ENCODE measurements at places on chromosomes 13 and 19. TPM values are rescaled to one million over a fixed set of nuclear protein-coding genes. Genes with fewer than 3 reads are reported as not detected.

- DNase-seq = no peak
These were observed 1806.1 kb upstream of the MIR17HG start for GRCh38 chr13:89541091-89542030.

DNA sequence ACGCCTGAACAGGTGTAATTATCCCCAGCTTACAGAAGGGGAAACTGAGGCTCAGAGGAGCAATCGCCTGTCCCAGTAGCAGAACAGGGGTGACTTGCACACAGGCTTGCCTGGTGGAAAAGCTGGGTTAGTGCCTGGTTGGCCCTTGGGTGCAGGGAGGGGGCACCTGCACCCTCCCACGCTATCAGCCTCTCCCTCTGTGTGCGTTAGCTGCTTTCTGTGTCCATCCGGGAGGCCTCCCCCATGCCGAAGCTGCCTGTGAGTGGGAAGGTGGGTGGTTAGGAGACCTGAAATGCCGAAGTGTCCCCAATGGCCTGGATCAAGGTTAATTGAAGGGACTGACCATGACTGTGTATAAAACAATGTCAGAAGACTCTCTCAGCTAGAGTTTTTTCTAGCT, 295.0 kb downstream of the ZNF536 start:
- DNase-seq = no peak

DNA sequence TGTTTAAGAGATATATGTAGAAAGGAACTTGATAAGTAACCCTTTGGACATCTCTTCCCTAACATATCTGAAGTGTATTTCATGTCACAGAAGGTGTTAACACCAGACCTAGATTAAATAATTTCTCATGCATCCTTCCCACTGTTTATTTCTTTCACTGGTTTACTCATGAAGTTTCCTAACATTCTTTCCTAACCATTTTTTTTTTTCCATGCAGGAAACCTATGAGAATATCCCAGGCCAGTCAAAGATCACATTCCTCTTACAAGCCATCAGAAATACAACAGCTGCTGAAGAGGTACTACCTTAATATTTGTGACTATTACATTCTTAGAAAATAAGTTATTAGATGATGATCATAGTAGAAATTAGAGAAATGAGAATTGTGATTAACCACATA, 28.8 kb downstream of the IPO5 start:
- DNase-seq = peak; percentile 60

GRCh38 chr19:14056069-14056666, 5.7 kb downstream of the PALM3 start:
- no peak for DNase-seq

GRCh38 chr13:27018344-27018861, 153.2 kb downstream of the USP12 start:
- peak; percentile 93 for DNase-seq

DNA sequence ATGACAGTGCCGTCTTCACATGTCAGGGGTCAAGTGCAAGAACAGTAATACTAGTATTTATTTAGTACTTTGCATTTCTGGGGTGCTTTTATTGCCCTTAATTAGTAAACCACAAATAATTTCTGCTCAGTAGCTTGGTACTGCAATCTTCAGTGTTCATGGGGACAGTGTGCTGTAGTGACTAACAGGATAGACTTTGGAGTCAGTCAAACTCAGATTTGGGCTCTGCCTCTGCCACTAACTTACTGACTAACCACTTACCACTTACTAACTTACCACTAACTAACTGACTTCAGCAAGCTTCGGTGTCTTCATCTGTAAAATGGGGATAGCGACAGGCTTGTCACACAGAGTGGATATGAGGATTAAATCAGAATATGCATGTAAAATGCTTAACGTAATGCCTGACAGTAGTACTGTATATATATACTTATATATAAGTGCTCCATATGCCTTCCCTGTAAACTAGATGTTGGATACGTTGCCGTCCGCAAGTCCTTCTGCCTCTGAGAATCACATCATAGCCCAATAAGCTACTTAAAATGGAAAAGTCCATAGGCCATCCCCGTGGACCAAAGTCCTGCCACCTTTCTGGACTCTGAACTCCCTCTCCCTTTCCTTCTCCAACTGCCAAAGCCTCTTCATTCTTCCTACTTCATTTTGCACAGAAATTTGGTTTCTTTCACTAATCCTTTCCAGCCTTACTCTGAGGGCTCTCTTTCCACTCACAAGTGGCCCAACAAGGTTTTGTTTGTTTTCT, 158.1 kb downstream of the ZIC5 start:
- no peak for DNase-seq

- no peak for DNase-seq
These were observed 1416.5 kb upstream of the SPRY2 start for GRCh38 chr13:81757348-81757970.

- peak; percentile 37 for DNase-seq
These were observed 518.4 kb upstream of the SLITRK1 start for GRCh38 chr13:84400706-84401105.

GRCh38 chr13:99197117-99197651, 3.5 kb upstream of the UBAC2 start:
- no peak for DNase-seq

CABP5 gene
- total RNA-seq = not detected

KCNN4 gene
- 0.83 TPM for total RNA-seq

S1PR2 gene
- 39.3 TPM for total RNA-seq

Data from fibroblast of lung (primary cell).